ENCODE measurements at places on chromosomes 2 and 18.

GRCh38 chr2:201971531-201972228 is 62.0 kb upstream of the FZD7 start:
- no peak for DNase-seq

- DNase-seq, result no peak
Measured at GRCh38 chr2:48589170-48589767, 28.4 kb upstream of the GTF2A1L start.

DNA sequence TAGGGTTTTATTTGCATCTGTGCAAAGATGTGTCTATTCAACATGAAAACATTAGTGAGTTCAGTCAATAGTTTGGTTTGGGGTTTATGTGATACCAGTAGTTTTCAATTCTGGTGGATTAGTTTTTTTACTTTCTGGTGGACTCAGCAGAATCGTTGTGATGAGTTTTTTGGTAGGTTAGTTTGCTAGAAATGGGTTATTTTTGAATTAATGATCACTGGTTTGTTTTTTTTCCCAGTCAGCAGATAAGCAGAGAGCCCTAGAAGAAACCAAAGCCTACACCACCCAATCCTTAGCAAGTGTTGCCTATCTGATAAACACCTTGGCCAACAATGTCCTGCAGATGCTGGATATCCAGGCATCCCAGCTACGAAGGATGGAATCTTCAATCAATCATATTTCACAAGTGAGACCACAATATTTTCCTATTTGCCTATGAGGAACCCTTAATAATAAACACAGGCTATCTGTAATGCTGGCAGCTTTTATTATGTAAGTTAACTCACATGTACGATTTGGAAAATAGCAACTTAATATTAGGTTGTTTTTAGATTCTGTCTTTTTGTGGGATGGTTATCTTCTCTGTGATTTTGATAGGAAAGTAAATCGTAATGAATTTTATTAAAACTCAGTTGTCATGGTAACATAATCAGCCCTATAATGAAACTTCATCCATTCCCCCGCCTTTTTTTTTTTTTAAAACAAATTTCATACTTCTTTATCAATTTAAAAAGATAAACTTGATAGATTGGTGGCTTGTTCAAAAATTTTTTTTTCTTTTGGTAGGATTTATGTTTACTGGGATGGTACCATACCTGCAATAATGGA is 38.7 kb downstream of the ABI2 start:
- DNase-seq, result no peak

DNA sequence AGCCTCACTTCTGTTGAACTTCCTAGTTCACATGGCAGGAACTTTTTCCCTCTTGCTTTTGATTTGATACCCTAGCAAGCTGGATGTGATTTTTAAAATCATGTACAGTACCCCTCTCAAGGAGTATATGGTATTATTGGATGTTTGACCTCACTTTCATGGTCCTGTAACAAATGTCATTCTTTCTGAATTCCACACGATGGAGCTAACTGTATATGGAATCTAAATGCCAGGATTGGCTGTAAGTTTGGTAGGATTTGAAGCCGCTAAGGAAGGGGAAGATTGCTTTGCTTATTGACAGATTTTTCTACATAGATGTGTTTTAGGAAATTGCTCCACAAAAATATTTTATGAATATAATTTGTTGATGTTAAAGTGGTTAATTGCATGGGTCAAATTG is 18.3 kb downstream of the MAIP1 start:
- no peak for DNase-seq

DNA sequence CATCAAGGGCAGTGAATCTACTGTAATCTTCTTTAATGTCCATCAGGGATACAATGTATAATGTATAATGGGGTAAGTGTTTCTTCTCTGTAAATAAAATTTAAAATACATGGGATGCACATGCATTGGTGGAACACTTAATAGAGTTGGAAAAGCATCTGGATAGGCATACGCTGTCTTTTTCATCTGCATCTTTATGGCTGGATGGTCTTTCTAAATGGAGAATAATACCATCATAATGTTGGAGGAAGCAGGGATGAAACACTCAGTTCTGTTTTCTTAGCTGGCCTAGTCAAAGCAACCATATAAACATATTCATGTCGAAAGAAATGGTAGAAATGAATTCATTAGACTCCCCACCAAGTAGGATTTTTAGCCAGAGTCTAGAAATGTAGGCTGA is 202.8 kb downstream of the CDCA7 start:
- no peak for DNase-seq

DNA sequence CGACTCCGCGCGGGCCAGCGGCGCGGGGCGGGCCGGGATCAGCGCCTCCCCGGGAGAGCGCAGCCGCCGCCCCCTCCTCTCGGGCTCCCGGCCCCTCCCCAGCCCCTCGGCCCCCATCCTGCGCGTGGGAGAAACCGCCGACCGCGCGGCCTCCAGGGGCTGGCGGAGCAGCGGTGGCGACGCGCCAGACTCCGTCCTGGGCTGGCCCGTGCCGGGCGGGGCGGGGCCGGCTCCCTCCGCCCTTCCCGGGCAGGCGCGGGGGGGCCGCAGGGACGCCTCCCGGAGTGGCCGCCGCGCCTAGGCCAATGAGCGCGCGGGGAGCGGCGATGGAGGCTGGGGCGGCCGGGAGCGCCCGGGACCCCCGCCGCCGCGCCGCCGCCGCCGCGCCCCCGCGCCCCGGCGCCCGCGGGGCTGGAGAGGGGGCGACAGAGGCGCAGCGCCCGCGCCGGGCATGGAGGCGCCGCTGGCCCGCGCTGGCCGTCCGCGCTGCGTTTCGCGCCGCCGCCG is 49.1 kb downstream of the KCNIP3 start:
- no peak for DNase-seq

GRCh38 chr2:12223732-12224131 is 477.3 kb downstream of the LPIN1 start:
- no peak for DNase-seq

- no peak for DNase-seq
Measured at GRCh38 chr2:68093634-68094033, 30.8 kb upstream of the C1D start.

DNA sequence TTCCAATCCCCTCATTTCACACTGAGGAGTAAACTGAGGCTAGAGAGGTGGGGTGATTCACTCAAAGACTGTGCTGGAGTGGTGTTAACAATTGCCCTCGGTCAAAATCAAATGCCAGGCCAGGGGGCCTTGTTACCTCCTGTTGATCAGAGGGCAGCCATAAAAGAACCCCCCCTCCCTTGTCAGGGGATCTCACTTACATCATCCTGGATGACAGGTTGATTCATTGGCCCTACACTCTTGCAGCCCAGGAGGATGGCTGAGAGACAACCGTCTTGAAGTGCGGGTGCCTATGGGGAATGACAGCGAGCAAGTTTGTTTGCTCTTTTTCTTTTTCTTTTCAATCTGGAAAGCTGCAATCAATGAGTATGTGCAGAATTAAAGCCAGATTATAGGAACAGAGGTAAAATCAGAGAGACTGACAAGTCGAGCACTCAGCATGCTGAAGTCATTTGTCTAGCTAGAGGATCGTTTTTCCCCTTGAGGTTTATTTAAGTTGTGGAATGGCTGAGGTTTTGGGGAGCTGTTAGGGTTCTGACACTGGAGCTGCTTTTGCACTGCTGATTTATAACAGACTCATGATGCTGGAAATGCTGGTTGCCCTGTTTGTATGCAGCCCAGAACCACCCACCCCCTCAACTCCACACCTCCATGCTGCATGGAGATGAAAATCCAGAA is 26.4 kb upstream of the NRP2 start:
- DNase-seq, result no peak

DNA sequence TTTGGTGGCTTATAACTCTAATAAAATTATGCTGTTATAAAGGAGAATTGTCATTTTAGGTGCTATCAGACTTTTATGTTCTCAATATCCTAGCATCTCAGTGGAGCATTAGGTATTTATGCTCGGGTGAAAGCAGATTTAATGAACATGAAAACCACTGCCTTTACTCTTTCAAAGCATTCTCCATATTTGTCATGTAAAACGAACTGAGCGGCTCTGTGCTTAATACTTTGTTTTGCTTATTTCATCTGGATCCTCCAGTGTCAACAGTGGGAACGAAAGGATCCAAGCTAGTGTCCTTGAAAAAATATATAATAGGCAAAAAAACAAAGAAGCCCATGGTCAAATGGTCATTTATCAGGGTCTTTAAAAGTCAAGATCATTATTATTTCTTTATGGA is 53.5 kb downstream of the THSD7B start:
- DNase-seq, result no peak

DNA sequence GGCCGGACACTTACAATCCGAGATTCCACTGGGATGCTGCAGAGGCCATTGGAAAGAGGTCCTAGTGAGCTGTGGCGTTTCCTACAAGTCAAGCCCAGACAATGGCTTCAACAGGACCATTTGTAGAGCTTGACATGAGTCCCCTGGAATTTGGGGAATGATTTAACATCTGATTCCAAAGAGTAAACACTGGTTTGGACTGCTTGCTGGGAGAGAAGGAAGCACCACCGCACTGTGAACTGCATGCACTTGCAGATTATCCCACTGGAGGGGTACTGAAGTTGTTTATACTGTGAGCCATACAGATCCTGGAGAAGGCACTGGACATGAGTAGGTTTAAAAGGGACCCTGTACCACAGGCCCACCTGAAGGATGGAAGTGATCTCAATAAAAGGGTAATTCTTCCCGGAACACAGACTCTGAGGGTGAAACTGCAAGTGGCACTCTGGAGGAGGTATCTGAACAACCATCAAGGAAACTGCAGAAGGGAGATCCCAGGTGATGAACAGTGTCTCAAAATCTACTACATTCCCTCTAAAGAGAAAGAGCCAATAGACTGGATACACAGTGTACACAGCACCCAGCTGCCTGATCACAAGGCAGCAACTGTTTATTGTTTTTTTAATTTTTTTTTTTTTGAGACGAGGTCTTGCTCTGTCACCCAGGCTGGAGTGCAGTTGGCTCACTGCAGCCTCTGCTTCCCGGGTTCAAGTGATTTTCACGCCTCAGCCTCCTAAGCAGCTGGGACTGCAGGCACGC is 4.3 kb upstream of the RAB6C start:
- no peak for DNase-seq

GRCh38 chr18:8781671-8782070 is 76.3 kb downstream of the MTCL1 start:
- DNase-seq, result no peak

- DNase-seq, result no peak
Measured at GRCh38 chr2:64404002-64404731, 49.8 kb upstream of the LGALSL start.

- no peak for DNase-seq
Measured at GRCh38 chr2:201882353-201883090, 76.2 kb downstream of the CDK15 start.

- DNase-seq, result no peak
Measured at GRCh38 chr2:99509387-99509786, 19.6 kb upstream of the REV1 start.

DNA sequence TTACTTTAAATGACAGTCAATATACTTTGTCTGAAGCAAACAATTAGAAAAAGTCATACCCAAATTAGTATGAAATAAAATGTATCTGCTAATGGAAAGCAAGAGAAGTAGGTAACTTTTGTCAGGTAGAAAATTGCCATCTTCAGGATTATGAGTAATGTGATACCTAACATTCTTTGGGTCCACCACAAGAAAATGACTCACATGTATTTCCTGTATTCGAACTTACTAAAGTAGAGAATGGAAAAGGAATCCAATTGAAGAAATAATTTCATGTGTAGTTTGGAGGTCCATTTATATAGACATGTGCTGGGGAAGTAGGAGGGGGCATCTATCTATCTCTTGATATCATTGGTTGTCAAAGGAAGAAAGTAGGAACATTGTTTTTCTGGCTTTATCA is 636.2 kb upstream of the CHAC2 start:
- DNase-seq, result no peak

GRCh38 chr2:179580378-179581146 is 280.9 kb downstream of the ZNF385B start:
- DNase-seq, result no peak

- no peak for DNase-seq
Measured at GRCh38 chr2:208103616-208104015, 20.7 kb downstream of the CRYGD start.

DNA sequence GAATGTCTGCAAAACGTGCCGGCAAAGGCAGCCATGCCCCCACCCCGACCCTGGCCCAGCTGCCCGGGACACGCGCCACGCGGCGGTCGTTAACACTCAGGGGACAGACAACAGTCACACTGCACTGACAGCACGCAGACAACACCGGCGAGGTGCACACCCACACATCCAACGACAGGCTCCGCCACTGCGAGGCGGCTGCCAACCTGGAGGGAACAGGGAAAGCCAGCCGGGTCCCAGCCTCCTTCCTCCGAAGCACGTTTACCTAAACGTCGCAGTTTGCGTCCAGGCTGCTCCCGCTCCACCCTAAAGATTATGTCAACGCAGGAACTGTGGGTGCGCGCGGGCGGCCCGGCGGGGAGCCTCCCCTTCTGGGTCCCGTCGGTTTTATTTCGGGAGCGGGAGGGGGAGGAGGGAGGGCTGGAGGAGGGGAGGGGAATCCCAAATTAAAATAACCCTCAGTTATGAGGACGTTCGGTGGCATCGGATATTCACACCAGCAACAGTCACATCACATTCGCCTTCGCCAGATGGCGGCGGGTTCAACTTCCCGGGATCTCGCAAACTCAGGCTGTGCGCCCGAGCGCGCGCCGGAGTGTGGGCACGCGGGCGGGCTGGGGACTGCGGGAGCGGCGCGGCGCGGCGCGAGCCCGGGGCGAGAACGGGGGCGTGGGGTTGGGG is 644 bp downstream of the PTGR3 start:
- no peak for DNase-seq

- no peak for DNase-seq
Measured at GRCh38 chr2:25132299-25132635, 36.1 kb downstream of the POMC start.

DNA sequence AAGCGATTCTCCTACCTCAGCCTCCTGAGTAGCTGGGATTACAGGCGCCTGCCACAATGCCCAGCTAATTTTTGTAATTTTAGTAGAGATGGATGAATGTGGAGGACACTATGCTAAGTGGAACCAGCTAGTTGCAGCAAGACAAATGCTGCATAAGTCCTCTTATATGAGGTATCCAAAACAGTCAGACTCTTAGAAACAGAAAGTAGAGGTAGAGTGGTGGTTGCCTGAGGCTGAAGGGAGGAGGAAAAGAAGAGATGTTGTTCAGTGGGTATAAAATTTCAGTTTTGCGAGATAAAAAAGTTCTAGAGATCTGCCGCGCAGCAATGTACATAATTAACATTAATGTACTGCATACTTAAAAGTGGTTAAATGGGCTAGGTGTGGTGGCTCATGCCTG is 145.3 kb upstream of the SPRED2 start:
- no peak for DNase-seq

GRCh38 chr2:39686456-39686855 is 20.7 kb downstream of the TMEM178A start:
- DNase-seq, result no peak

- DNase-seq, result no peak
Measured at GRCh38 chr2:1795261-1796231, 51.2 kb upstream of the PXDN start.

Data from stimulated activated CD8-positive, alpha-beta memory T cell treated with anti-CD3 and anti-CD28 coated beads, Interleukin-15, amount 100 ng/mL, for 1 hour (primary cell).